Retinal pigment epithelial cell (primary cell): ENCODE measurements at places on chromosomes 7 and 10.

DNA sequence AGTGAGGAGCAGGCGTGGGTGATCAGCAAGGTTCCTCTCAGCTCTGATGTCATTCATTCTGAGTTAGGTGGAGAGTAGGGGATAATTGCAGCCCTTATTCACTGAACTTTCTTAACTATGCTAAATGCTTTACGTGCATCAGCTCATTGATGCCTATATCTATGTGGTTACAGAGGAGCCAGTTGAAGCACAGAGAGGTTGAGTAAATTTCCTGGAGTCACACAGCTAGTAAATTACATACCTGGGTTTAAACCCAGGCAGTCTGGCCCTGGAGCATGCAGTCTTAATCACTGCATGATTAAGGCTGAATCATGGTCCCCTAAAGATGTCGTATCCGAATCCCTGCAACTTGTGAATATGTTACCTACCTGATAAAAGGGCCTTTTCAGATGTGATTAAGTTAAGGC, 99.6 kb downstream of the GRK5 start:
- no peak for DNase-seq

- DNase-seq = no peak
These were observed 6.0 kb downstream of the SRGN start for GRCh38 chr10:69093933-69094332.

DNA sequence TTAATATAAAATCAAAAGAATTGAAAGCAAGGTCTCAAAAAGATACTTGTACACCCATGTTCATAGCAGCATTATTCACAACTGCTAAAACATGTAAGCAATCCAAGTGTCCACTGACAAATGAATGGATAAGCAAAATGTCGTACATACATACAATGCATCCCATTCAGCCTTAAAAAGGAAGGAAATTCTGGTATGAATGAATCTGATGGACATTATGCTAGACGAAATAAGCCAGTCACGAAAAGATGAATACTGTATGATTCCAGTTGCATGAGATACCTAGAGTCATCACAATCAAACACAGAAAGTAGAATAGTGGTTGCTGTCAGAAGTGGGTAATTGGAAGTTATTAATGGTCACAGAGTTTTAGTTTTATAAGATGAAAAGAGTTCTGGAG, 9.5 kb upstream of the TAC1 start:
- DNase-seq = no peak

- no peak for DNase-seq
These were observed 549.4 kb downstream of the SORCS1 start for GRCh38 chr10:106615081-106615480.

DNA sequence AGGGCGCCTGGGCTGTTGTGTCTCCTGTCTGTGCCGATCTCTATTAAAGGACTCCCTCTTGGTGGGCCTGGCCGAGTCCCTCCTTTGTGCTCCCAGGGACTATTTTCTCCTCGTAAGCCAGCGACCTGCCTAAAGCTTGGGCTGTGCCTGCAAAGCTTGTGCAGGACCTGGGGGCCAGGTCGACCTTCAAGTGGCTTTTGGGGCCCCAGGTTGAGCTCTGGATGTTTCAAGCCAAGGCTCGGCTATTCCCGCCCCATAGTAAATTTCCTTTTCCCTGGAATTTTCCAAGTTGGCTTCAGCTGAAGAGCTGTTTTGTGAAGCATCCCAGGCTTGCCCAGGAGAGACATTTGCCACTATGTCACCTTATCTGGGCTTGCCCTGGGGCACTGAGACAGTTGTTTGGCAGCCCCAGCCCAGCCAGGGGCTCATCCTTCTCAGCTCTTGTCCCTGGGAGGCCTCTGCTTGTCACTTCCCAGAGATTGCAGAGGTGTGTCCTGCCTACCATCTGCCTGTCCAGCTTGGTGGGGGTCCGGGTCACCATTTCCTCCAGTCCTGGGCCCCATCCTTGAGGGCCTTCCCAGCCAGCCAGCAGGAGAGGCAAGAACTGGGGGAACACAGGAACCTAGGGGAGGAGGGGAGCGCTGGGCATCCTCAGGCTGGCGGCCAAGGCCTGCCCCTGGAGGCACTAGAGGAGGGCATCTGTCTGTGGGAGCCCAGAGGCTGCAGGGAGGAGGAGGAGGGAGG, 20.2 kb downstream of the ZMIZ2 start:
- no peak for DNase-seq

DNA sequence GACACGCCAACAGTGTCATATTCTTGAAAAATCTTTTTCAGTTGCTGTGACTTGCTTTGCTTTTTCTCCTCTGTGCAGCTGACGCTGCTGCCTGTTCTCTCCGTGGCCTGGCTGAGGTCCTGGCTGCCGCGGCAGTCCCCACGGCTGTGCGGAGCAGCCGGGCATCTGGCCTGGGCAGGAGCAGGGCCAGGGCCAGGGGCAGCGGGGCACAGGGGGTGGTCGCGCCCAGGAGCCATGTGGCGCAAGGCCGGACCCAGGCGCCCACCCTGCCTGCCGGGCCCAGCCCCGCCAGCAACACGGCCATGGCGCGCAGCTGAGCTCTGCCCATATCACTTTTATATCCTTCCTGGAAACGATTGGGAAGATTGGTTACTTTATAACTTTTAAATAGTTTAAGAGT, 109.4 kb upstream of the ACBD5 start:
- no peak for DNase-seq

DNA sequence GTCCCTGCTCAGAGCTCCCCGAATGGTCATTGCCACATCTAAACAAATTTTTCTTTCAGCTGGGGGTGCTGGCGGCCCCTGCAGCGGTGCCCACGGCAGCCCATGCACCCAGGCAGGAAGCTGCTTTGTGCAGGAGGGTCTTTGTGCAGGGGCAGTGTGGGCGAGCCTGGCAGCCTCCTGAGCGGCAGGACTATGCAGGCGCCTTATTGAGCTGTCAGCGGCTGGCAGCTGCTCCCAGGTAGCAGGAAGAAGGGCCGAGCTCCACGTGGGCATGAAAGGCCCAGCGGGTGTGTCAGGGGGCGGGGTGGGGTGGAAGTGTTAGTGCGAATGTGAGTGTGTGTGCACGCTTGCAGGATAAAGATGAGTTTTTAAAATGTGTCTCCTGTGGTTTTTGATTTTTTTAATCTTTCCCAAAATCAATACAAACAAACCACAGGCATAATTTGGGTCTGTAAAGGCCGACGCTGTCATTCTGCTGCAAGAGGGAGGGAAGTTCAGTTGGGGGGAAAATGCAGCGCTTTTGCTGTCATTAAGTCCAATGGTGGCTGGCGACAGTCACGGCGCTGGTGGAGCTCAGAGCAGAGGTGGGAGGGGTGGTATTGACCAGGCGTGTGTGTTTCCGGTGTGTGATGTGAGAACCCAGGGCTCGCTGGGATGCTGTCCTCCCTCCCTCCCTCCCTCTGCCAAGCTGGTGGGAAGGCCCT, 83.9 kb downstream of the LHPP start:
- no peak for DNase-seq

GRCh38 chr7:105577251-105577650, 4.0 kb downstream of the EFCAB10 start:
- no peak for DNase-seq

DNA sequence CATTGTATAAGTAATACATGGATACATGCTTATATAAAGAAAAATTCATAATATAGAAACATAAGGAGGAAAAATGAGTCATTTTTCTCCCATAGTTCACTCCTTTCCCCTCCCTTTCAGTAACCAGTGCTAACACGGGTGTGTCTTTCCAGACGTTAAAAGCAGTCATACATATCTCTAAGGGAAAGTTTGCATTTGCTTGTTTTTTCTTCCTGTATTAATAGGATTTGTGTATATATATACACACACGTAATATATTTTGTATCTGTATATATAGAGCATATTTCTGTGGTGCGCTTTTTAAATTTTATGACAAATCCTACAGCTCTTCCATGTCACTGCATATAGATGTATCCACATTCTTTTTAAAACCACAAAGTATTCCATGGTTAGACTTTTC, 78.8 kb downstream of the RALA start:
- DNase-seq = no peak

- no peak for DNase-seq
These were observed 82.5 kb downstream of the AHR start for GRCh38 chr7:17380736-17381662.

DNA sequence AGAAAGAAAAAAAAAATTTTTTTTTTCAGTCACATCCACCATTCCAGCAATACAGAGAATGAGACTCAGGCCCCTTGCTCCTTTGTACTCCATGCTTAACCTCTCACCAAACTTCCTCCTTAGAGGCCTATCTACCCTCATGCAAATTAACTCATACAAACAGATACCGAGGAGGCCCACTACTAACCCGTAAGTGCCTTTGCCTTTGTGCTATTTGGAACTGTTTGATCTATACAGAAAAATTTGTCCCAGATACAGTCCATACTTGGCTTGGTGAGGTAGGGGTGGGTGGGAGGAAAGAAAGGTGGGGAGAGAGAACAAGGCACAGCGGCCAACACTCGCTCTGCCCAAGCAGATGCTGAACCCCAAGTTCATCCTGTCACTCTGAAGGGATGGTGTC, 87.8 kb upstream of the DUSP5 start:
- DNase-seq = no peak
